ENCODE measurements at places on chromosomes 5 and 9. TPM values are rescaled to one million over a fixed set of nuclear protein-coding genes. Genes with fewer than 3 reads are reported as not detected.

- DNase-seq = no peak
Observed at GRCh38 chr5:58326022-58326421, 133.9 kb downstream of the PLK2 start.

DNA sequence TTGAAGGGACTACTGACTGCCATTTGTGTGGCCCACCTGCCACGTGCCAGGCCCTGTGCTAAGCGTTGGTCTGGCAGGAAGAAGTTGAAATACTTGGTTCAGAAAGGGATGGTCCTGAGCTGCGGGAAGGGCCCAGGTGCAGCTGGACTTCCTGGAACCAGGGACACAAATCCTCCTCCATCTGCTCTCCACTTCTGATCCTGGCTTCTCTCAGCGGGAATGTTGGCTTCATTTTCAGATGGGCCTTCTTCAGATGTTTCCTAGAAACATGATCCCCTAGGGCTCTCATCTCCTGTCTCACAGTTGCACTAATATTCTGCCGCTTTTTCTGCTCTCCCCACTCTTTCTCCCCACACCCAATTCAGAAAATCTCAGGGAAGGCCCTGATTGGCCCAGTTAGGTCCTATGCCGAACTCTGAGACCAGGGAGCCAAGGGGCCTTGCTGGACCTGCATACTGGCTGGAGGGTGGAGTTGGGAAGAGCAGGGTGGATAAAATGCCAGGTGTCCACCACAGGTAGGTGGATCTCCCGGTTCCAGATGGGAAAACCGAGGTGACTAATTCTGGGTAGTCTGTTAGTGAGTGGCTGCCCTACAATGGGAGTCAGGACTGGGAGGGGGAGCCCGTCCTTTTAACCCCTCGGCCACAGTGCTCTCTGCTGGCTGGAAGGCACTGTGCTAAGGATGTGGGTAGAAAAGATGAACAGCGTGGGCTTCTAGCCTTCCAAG, 19.4 kb downstream of the PSAT1 start:
- DNase-seq = no peak

- DNase-seq = no peak
Observed at GRCh38 chr5:14525397-14525796, 56.2 kb upstream of the OTULINL start.

DNA sequence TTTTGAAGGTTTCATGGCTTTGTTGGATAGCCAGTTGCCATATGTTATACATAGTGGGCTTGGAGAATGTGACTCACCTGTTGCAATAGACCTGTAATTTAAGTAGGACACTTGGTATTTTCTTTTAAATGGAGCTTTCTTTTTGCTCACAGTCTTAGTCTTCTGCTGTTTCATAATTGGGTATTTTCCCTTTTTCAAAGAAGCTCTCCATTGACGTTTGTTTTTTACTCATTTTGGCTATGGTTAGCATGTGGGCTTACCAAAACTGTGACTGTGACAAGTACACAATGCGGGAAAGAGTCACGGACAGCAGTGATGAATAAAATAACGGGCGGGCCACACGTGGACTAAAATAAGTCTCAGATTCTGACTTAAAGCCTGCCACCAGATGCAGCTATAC, 23.2 kb upstream of the RNF20 start:
- no peak for DNase-seq

- DNase-seq = no peak
Observed at GRCh38 chr5:160272889-160273288, 39.5 kb downstream of the CCNJL start.

PRDM9 gene
- not detected for total RNA-seq

DNA sequence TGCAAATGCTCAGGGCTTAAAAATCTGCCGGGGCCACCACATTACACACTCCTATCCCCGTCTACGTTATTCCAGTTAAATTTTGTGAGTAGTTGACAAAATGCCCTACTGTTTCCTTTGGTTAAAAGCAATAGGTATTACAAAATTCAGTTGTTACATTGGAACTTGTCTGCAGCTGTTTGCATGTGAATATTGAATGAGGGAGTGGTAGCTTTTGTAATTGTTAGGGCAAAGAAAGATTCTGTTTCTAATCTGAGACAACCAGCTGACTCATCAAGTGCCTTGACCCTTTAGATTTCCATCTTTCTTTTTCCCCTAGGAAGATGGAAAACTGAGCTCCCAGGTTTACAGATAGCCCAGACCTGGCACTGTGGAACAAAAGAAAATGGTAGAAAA, 30.2 kb downstream of the MAML1 start:
- peak; percentile 82 for DNase-seq

IFNK gene
- not detected for total RNA-seq

GRCh38 chr9:35691757-35692301, 2.1 kb upstream of the TPM2 start:
- DNase-seq = no peak

CDH6 gene
- not detected for total RNA-seq

DNA sequence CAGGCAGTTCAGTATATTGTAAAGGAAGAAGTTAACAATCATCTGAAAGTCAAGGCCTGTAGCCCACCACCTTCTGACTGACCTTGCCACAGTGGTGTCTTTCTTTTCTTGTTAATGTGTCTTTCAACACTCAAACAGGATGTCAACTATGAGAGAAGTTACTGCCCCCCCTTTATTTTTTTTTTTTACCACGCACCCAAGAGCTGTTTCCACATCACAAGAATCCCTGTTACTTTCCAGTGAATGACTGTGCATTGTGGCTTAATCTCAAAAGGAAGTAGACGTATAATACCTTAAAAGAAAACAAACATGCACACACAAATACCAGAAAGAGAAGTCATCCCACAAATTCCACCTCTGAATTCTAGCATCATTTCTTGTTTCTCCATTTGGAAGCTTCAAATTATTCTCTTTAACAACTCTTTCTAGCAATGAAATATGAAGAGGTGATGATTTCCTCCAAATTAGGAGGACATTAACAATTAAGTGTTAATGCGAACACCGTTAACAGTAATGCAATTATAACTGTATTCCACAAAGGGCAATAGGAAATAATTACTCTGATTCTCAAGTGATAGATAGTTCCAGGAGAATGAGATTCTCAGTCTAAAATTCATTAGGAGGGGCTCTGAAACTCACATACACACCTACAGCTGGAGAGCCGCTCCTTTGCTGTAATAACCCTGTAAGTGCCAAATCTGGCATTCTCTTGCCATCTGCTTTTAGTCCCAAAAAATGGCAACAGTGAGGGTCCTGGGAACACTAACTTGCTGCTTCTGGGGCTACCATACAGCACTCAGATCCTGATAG, 201.0 kb downstream of the EFNA5 start:
- DNase-seq = peak; percentile 92

SH2D3C gene
- not detected for total RNA-seq

SERINC5 gene
- 6.7 TPM for total RNA-seq

GRCh38 chr5:141915881-141916336, 7.8 kb upstream of the DELE1 start:
- DNase-seq = no peak

- DNase-seq = peak; percentile 64
Observed at GRCh38 chr5:142888469-142889085, 118.4 kb downstream of the ARHGAP26 start.

DNA sequence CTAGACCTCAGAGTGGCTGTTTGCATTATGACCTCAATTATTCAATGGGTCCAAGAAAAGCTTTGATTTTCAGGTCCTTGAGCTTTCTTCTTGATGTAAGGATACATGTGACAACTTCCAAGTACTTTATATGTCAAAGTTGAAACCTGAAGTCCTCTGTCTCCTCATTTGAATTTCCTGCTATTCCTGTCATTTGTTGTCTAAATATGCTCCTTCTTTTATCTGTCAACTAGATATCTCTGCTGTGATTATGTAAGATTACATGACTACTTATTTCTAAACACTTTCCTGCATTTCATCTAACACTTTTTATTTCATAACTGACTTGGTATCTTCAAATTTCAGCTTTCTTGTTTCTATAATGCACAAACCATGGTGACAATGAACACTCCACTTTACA, 670.0 kb upstream of the FAM174A start:
- no peak for DNase-seq

PCAT7 gene
- not detected for total RNA-seq

GRCh38 chr9:108080285-108080684, 590.7 kb upstream of the KLF4 start:
- DNase-seq = no peak

DNA sequence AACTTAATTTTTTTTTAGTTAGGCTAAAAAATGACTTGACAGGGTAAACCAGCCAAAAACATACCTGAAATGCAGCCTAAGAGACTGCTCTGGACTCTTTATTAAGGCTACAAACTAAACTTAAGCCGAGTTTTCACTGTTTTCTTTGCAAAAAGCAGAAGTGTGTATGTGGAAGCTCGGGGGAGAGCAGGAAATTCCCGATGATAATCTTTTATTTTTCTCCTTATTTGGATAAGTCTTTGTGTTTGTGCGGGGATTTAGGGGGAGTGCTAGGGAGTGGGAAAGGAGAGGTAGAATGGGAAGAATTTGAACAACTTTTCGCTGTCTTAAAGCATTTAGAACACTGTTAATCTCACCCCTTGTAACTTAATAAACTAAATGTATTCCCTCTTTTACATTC, 30.7 kb upstream of the GPR21 start:
- DNase-seq = no peak

GRCh38 chr9:81424431-81424830, 264.9 kb downstream of the TLE1 start:
- DNase-seq = peak; percentile 82

SHISAL2B gene
- total RNA-seq = not detected

DNA sequence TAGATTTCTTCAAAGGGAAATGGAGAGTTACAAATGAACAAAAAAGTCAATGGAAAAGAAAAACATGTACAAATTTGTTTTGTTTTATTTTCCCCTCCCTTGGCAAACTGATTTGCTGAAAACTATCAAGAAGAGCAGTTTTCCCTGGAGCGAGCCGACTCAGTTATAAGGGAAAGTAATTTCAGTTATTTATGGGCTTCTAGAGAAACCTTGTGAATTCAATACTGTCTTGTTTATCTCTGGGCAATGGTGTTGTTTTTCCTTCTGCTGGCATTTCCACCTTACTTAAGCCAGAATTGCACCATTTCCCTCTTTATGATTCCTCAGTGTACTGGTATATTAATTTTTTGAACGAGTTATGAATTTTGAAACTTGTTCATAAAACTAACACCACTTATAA, 1163.6 kb downstream of the CDH12 start:
- DNase-seq = no peak

WHRN gene
- total RNA-seq = 0.83 TPM

DNA sequence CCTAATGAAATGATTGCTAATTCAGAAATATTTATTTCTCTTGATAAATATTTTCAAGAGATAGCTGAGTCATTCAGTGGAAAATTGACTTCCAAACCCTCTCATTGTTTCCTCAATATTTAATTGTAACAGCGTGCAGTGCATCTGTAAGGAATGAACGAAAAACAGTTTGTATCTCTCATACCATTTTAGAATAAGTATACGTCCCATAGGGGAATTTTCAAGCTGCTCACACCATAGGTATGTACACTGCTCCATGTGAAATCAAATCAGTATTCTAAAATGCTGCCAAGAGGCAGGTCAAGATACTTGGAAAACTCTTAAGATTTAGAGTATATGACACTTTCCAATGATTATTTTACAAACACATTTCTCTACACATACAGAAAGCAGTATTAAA, 202.2 kb downstream of the ARL15 start:
- no peak for DNase-seq
